Prostate gland (tissue), 2 donors: ENCODE measurements at places on chromosomes 12 and 14.

DNA sequence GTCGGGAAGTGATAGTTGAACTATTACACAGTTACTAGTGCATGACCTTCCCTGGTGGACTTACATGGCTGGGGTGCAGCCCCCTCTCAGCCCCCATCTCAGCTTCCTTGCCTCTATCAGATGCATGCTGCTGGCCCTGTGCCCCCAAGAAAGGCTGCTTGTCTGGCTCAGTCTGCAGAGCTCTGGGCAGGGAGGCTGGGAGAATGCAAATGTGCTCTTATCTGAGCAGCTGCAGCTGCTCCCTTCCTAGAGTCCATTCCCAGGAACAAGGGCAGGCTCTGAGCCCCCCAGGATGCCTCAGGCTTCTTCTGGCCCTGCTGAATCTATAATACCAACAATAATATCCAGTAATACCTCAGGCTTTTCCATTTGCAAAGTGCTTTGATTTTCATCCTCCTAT, 218.1 kb upstream of the SRRM4 start:
- no peaks in the 10 kb centered on the region for H3K36me3 ChIP-seq
- DNase-seq = no peak
- H3K4me3 ChIP-seq = no peak overlapping the region

DNA sequence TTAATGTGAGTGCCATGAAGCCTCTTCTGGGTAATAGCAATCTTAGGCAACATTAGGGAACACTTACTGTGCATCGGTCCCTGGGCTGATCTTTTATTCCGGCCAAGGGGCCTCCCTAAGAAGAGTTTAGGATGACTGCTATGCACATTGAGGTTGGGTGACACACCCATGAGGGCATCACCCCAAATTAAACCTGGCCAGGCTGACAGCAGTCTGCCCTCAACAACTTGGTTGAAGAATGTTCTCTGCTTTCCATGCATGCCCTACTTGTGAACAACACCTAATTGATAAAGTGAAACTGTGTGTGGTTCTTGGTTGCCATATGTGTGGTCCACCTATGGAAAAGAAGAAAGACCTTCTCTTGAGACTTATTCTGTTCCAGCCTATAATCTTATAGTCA, 1098.0 kb downstream of the BCL11B start:
- H3K27ac ChIP-seq = no peak overlapping the region
- H3K4me3 ChIP-seq = no peak overlapping the region
- DNase-seq = no peak
- H3K4me1 ChIP-seq = no peaks in the 10 kb centered on the region
- no peaks in the 10 kb centered on the region for H3K36me3 ChIP-seq
- H3K27me3 ChIP-seq = no peaks in the 10 kb centered on the region

- no peak for DNase-seq
- H3K4me1 ChIP-seq = no peaks in the 10 kb centered on the region
- H3K4me3 ChIP-seq = no peak overlapping the region
- H3K27ac ChIP-seq = no peak overlapping the region
- H3K36me3 ChIP-seq = no peaks in the 10 kb centered on the region
- no peaks in the 10 kb centered on the region for H3K27me3 ChIP-seq
Observed at GRCh38 chr14:39593377-39593776, 161.1 kb upstream of the FBXO33 start.

DNA sequence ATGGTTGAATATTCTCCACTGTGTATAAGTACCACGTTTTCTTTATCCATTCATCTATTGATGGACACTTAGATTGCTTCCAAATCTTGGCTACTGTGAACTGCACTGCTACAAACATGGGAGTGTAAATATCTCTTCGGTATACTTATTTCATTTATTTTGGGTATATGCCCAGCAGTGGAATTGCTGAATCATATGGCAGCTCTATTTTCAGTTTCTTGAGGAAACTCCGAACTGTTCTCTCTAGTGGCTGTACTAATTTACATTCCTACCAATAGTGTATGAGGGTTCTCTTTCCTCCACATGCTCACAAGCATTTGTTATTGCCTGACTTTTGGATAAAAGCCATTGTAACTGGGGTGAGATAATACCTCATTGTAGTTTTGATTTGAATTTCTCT, 623.1 kb upstream of the LRFN5 start:
- no peak overlapping the region for H3K4me3 ChIP-seq
- H3K27ac ChIP-seq = no peak overlapping the region
- H3K27me3 ChIP-seq = no peaks in the 10 kb centered on the region
- H3K4me1 ChIP-seq = no peaks in the 10 kb centered on the region
- H3K36me3 ChIP-seq = no peaks in the 10 kb centered on the region

GRCh38 chr12:57462251-57462911, 2.8 kb downstream of the GLI1 start:
- peak; percentile 82 for DNase-seq
- no peaks in the 10 kb centered on the region for H3K36me3 ChIP-seq
- H3K27ac ChIP-seq = peak overlapping the region; percentile 89
- H3K4me3 ChIP-seq = peak overlapping the region; percentile 55
- no peaks in the 10 kb centered on the region for H3K27me3 ChIP-seq
- peaks cover 9% of the 10 kb centered on the region for H3K4me1 ChIP-seq

DNA sequence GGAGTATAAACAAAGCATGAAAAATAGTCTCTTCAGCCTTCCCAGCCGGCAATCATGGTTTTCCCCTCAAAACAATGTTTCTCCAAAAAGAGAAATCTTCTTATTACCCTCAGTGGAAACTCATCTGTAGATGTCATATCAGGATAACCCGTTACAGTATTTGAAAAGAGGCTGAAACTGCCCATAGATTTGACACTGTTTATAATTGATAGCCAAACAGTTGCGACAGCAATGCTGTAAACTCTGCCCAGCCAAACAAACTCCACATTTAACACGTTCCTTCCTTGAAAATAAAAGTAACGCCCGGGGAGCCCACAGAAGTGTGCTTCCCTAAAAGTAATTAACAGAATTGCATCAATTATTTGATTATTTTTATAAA, 201.3 kb upstream of the FOXN3 start:
- H3K4me3 ChIP-seq = peak overlapping the region; percentile 46
- no peak for DNase-seq
- no peaks in the 10 kb centered on the region for H3K4me1 ChIP-seq
- no peaks in the 10 kb centered on the region for H3K27me3 ChIP-seq
- H3K36me3 ChIP-seq = no peaks in the 10 kb centered on the region

DNA sequence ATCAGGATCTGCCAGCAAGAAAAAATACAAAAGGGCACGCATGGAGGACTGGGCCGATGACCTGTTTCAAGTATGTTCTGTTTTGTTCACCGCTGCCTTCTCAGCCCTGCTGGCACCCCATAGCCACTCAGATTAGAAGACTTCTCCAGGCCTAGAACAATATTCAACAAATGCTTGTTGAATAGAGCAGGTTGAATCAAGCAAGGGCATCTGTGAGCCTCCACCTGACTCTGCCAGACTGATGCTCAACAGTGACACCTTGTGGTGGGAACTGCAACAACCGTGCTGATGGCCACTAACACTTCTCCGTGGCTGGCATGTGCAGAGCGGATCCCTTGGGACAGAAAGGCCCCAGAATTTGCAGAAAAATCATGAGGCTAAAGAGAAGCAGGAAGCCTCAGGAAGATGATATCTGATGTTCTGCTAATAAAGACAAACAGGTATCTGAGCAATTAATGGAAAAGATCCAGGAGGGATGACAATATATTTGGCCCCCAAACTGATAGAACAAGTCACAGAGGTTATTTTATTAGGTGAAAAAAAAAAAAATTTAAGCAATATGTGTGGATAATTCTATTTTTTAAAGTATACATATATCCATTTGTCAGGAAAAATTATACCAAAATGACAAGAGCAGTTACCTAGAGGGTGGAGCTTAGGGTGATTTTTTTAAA, 114.3 kb downstream of the KSR2 start:
- no peak overlapping the region for H3K27ac ChIP-seq
- H3K4me3 ChIP-seq = no peak overlapping the region
- no peaks in the 10 kb centered on the region for H3K36me3 ChIP-seq

DNA sequence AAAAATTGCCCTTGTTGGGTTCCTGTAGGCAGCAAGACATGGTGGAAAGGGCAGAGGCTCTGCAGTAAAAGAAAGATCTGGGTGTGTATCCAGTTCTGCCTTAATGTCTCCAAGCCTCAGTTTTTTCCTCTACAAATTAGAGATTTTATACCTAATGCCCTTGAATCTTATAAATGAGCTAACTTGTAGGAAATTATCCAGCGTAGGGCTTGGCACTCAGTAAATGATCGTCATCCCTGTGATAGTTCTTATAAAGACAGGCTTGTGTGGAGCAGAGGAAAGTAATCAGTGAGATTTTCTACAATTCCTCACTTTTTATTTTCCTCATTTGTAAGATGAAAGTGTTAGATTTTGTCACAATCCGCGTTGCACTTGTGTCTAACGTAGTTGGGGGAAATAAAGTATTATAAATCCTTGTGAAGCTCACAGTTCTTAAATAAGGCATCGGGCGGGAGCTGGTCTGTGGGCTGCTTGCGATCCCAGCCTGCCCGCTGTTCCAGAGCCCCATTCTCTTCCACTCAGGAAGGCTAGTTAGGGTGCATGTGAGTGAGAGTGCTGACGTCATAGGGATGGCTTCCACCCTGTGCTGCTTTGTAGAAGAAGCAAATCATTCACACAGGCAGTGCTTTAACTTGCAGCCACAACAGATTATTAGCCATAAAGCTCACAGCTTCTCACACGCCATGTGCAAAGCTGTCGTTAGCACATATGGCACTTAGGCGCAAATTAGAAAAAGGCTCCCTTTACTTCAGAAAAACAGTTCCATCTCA, 87.6 kb downstream of the EML1 start:
- H3K4me3 ChIP-seq = no peak overlapping the region
- no peak for DNase-seq
- H3K36me3 ChIP-seq = no peaks in the 10 kb centered on the region
- no peaks in the 10 kb centered on the region for H3K27me3 ChIP-seq

GRCh38 chr14:22769369-22769768, 2.9 kb downstream of the OXA1L start:
- H3K4me3 ChIP-seq = no peak overlapping the region
- H3K36me3 ChIP-seq = peaks cover 23% of the 10 kb centered on the region
- H3K27me3 ChIP-seq = no peaks in the 10 kb centered on the region
- H3K27ac ChIP-seq = no peak overlapping the region
- H3K4me1 ChIP-seq = no peaks in the 10 kb centered on the region
- DNase-seq = no peak

GRCh38 chr14:50928002-50928635, 16.2 kb downstream of the PYGL start:
- no peaks in the 10 kb centered on the region for H3K4me1 ChIP-seq
- no peaks in the 10 kb centered on the region for H3K36me3 ChIP-seq
- no peak overlapping the region for H3K27ac ChIP-seq

- no peaks in the 10 kb centered on the region for H3K36me3 ChIP-seq
- DNase-seq = no peak
- H3K4me1 ChIP-seq = no peaks in the 10 kb centered on the region
- no peaks in the 10 kb centered on the region for H3K27me3 ChIP-seq
- H3K4me3 ChIP-seq = no peak overlapping the region
- no peak overlapping the region for H3K27ac ChIP-seq
Observed at GRCh38 chr14:73452341-73453186, 5.8 kb downstream of the NUMB start.

GRCh38 chr12:64256166-64256800, 34.2 kb upstream of the KICS2 start:
- H3K4me1 ChIP-seq = no peaks in the 10 kb centered on the region
- no peak overlapping the region for H3K27ac ChIP-seq
- peak; percentile 34 for DNase-seq
- no peaks in the 10 kb centered on the region for H3K36me3 ChIP-seq
- no peak overlapping the region for H3K4me3 ChIP-seq

- no peak overlapping the region for H3K27ac ChIP-seq
- no peak overlapping the region for H3K4me3 ChIP-seq
- no peaks in the 10 kb centered on the region for H3K4me1 ChIP-seq
- no peak for DNase-seq
- H3K36me3 ChIP-seq = no peaks in the 10 kb centered on the region
Observed at GRCh38 chr14:104898870-104899510, 25.7 kb upstream of the PLD4 start.

- H3K4me1 ChIP-seq = no peaks in the 10 kb centered on the region
- H3K27ac ChIP-seq = no peak overlapping the region
- H3K4me3 ChIP-seq = no peak overlapping the region
- H3K36me3 ChIP-seq = no peaks in the 10 kb centered on the region
- no peak for DNase-seq
Observed at GRCh38 chr12:118307069-118307954, 65.4 kb downstream of the TAOK3 start.

- no peaks in the 10 kb centered on the region for H3K27me3 ChIP-seq
- no peaks in the 10 kb centered on the region for H3K4me1 ChIP-seq
- no peak overlapping the region for H3K4me3 ChIP-seq
Observed at GRCh38 chr12:19894050-19894449, 454.8 kb downstream of the AEBP2 start.

GRCh38 chr12:23098517-23098916, 473.5 kb downstream of the ETNK1 start:
- no peak for DNase-seq
- H3K4me3 ChIP-seq = no peak overlapping the region
- H3K27me3 ChIP-seq = no peaks in the 10 kb centered on the region
- no peaks in the 10 kb centered on the region for H3K36me3 ChIP-seq
- no peaks in the 10 kb centered on the region for H3K4me1 ChIP-seq
- H3K27ac ChIP-seq = no peak overlapping the region

DNA sequence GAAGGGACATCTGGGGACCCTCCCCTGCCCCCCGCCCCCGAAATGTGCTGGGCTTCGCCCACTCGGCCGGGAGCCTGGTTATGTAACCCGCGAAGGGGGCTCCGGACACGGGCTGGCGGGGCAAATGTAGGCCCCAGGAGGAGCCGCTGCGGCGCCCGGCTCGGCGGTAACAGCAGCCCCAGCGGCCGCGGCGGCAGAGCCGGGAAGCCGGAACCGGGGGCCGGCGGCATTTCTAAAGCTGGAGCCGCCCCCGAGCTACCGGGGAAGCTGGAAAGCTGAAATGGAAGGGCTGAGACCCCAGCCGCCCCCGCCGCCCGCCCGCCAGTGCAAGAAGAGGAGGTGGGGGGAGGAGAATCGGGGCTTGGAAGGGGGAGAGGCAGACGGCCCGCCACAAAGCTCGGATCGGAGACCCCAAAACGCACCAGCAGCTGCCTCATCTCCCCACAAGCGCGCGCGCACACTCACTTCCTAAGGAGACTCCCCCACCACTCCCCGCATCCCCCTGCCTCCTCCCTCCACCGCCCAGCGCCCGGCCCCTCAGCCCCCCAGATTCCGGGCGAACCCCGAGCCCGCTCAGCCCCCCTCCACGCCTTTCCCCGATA, 1.5 kb downstream of the KDM2B start:
- peak overlapping the region; percentile 55 for H3K4me3 ChIP-seq
- no peaks in the 10 kb centered on the region for H3K27me3 ChIP-seq
- no peaks in the 10 kb centered on the region for H3K4me1 ChIP-seq

DNA sequence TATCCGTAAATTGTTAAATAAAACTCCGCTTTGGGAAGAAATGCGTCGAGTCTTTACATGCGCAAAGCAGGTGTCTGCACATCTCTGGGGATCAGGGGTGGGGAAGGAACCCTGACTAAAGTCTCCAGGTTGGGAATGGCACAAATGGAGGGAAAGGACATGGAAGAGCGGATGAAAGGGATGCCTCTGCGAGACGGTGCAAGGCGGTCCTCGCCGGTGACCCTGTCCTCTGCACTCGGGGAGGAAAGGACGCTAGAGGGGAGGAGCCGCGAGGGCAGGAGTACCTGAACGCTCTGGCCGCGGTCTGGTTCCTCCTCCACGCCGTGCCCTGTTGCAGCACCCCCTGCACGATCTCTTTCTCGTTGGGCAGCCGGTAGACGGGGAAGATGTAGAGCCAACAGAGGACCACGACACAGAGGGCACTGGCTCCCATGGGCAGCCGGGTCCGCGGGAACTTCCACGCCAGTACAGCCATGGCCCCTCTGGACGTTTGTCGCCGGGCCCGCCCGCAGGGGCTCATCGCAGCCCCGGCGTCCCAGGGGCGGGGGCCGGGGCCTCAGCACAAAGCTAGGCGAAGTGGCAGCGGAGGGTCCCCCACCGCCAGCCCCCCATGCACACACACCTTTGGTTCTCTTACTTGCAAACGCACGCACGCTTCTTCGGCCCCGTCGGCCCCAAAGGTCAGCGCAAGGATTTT, 646 bp downstream of the ST8SIA1 start:
- H3K4me3 ChIP-seq = peak overlapping the region; percentile 55
- DNase-seq = peak; percentile 23
- H3K27ac ChIP-seq = peak overlapping the region; percentile 81
- H3K4me1 ChIP-seq = no peaks in the 10 kb centered on the region
- no peaks in the 10 kb centered on the region for H3K27me3 ChIP-seq
- H3K36me3 ChIP-seq = no peaks in the 10 kb centered on the region
